NCI-H1092 treated with DMSO at 0.1 percent for 48 hours (cell line): ENCODE measurements at places on chromosomes 3 and 15.

GRCh38 chr3:197854596-197855343 lies 63.7 kb downstream of the LRCH3 start:
- DNase-seq: no peak

GRCh38 chr15:91552555-91552954 lies 301.0 kb upstream of the SLCO3A1 start:
- DNase-seq: peak; percentile 64

DNA sequence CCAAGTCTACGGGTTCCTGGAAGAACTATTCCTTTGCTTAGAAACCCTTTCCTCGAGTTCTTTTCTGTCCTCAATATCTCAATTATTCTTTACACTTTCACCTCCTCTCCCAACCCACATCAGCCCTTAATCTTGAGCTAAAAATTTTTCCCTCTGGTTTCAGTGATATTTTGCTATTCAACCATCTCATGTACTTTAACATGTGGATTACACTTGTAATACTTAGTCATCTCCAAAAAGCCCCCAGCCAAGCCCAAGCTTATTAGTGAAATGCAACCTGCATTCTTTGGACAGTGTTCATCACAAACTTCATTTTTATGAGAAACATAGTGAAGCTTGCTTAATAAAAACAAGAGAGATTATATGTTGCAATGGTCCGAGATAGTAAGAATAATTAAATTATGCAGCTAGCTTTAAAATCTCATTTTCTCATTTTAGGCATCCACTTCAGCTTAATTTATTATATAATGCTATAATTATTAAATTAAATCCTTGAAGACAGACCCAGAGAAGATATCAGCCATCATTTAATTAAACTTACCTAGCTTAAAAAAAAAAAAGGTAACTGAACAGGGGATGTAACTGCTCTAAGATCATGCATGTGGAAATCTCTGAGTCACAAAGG lies 534.5 kb upstream of the TBL1XR1 start:
- no peak for DNase-seq

GRCh38 chr3:10173926-10174435 lies 9.3 kb downstream of the IRAK2 start:
- no peak for DNase-seq

GRCh38 chr3:45236964-45237363 lies 10.9 kb upstream of the TMEM158 start:
- DNase-seq: no peak

GRCh38 chr3:12040902-12041301 lies 36.7 kb downstream of the SYN2 start:
- no peak for DNase-seq

- no peak for DNase-seq
Observed at GRCh38 chr3:115960799-115961198, 337.5 kb downstream of the GAP43 start.
